ENCODE measurements at places on chromosomes 16 and 17.
A peak's percentile ranks its signal among the peaks of the same experiment; 100 is the strongest.

DNA sequence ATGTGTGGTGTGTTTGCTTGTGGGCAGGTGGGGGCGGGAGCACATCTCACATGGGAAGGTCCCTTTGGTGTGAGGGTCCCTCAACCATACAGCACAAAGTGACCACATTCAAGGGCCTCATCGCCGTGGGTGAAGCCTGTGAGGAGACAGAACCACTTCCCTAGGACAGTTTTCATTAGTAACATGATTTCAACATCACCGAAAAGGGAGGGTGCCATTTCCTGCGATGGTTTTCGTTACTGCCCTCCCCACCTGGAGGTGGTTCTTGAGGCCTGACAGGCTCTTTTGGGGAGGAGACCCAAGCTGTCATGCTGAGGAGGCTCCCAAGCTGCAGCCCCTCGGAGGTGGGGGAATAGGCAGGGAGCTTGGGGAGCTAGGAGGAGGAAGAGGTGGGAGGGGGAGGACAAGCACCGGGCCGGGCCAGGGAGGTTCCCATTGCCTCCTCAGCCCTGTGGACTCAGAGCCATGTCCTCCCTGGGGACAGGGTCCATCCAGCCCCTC, 9.5 kb downstream of the CD300LB start:
- ATAC-seq: no peak

- peak; percentile 100 for ATAC-seq
Observed at GRCh38 chr16:24645739-24646645, 83.5 kb upstream of the TNRC6A start.

DNA sequence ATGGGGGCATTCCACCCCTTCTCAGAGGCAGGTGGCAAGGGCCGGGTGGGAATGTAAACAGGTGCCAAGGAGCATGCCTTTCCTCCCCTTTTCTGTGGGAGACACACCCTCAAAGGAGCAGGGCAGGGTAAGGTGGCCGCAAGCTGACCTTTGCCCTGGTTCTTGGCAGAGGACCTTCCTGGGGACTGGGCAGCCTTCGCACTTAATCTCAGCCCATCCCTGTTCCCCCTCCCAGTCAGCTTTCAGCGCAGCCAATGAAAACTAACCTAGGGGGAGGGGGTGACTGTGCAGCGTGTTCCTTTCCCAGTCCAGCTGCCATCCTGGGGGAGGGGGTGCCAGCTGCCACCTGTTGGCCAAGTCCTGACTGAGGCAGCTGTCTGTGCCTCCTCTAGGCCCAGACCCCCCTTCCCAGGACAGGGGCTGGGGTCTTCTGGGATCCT, 2.8 kb downstream of the TRAF4 start:
- peak; percentile 0 for ATAC-seq

- ATAC-seq: no peak
Observed at GRCh38 chr17:43892647-43892952, 14.7 kb downstream of the MPP2 start.

DNA sequence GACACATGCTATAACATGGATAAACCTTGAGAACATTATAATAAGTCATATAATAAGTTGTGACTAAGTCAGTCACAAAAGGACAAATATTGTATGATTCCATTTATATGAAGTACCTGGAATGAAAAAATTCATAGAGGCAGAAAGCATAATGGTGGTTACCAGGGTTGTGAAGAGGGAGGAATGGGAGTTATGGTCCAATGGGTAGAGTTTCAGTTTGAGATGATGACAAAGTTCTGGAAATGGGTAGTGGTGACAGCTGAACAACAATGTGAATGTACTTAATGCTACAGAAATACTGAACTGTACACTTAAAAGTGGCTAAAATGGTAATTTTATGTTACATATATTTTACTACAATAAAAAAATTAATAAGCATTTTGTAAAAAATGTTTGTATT, 49.7 kb downstream of the MYO1D start:
- no peak for ATAC-seq

GRCh38 chr16:3051009-3051408, 4.6 kb downstream of the MMP25 start:
- ATAC-seq: no peak

GRCh38 chr17:50768346-50768761, 1.0 kb upstream of the ANKRD40CL start:
- peak; percentile 85 for ATAC-seq

- ATAC-seq: no peak
Observed at GRCh38 chr16:48790151-48790550, 180.2 kb upstream of the N4BP1 start.

GRCh38 chr17:33302394-33302793, 9.3 kb upstream of the ASIC2 start:
- ATAC-seq: no peak

- no peak for ATAC-seq
Observed at GRCh38 chr17:70961341-70961740, 792.0 kb downstream of the KCNJ2 start.

DNA sequence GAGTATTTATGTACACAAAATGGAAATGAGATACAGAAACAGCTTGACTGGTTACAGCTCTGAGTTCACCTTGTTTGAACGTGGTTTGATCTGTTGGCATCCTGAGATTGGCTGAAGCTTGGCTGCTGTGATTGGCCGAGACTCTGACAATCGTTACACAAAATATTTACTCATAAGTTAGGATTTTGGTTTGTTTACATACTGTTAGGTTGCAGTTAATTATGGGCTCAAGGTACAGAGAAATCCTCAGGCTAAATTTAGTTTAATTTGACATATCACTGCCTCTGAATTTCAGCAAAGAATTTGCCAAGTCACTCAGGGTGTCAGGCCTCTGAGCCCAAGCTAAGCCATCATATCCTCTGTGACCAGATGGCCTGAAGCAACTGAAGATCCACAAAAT, 227.3 kb downstream of the COPRS start:
- no peak for ATAC-seq

DNA sequence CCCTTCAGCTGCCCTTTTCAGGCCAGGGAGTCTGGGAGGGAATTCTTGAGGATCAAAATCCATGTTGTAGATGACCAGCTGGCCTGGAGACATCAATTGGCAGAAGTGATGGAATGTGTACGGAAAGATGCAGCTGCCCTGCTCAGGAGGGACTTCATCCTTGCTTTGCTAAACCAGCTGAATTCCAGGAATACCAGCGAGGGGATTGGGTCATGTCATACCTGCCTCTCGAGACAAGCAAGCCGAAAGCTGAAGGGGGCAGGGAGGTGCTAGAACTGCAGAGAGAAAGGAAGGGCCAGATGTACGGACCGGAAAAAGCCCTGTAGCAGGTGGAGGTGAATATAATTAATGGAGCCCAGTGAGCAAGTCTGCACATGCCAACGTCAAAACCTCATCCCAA, 25.6 kb upstream of the NTN1 start:
- no peak for ATAC-seq

DNA sequence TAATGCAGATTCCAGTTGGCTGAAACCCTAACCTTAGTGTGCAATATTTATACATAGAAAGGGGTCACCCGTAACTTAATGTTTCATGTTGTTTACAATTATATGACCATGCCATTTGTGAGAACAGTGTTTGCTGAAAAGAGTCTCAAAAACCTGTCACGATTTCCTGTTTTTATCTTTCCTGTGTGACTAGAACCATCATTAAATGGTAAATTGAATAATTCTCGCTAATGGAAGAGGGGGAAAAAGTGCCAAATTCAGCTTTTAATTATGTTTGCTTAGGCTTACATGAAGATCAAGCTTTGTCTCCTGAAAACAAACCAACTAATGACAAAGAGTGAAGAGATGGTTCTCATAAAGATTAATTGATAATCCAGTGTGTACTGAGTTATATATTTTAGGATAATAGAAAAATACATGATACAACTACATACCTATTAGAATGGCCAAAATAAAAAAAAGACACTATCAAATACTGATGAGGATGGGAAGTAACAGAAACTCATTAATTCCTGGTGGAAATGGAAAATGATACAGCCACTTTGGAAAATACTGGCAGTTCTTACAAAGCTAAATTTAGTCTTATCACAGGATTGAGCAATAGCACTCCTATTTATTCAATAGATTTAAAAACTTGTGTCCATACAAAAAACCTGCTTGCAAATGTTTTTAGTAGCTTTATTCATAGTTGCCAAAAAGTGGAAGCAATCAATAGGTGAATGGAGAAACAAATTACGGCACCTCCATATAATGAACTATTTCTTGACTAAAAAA, 141.7 kb downstream of the CDK5R1 start:
- no peak for ATAC-seq

DNA sequence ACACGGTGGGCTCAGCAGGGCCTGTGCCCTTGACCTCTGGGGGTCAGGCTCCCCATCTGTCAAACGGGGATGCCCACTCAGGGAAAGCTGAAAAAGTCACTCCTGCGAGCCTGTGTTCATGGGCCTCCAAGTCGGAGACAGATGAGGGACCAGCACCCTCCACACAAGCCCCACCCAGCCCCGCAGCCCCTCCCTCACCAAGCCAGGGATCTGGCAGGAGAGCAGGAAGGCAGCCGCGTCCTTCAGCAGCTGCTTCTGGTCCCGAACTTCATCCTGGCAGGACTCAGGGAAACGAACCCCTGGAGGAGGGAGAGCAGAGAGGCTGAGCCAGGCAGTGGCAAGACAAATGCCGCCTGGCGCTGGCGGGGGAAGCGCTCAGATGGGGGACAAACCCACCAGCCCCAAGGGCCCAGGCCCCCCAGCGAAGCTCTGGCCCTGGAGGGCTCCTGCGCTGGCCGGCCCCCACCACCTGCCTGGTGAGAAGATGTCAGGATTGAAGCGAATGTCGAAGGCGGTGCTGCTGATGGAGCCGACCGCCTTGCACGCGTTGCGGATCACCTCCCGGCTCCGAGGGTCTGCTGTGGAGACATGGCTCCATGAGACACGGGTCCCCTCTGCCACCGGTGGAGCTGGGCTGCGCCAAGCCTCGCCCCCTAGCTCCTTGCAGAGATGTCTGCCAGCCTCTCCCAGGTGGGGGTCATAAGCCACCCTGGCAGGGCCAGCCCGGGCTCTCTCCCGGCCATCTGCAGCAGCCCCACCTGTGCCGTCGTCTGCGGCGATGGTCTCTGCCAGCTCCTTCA, 15.4 kb downstream of the CLUH start:
- no peak for ATAC-seq

GRCh38 chr16:89210165-89210903, 7.2 kb upstream of the ZNF778 start:
- ATAC-seq: no peak

DNA sequence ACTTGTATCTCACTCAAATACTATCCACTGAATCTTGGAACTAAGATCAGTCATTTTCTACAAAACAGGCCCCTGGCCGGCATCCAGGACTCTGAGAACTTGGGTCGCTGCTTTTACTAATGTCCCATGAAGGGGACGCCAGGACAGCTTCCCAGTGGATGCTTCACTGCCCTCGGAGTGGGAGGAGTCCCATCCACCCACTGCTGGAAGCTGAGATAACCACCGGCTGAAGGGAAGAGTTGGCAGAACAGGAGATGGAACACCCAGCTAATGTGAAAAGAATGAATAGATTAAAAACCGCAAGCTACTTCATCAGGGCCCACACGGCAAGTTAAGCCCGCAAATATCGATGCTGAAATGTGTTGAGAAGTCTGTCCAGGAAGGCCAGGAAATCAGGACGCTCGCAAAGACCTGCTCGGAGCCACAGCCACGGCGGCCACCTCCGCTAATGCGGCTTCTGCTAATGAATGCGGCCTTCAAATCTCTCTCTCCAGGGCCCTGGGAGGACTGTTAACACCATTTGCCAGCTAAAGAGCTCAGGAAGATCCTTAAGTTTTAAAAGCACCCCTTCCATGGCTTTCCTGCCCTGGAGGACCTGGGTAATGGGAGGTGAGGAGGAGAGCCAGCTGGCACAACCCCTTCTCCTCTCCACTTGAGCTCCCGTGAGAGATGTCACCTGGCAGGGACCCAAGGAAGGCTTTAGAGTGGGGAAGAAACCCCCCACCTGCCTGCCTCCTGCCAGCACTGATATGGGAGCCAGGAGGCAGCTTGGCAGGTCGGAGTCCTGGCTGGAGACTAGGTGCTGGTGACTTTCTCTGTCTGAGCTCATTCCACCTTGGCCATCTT, 226.6 kb upstream of the RPL38 start:
- ATAC-seq: no peak

GRCh38 chr17:4116516-4116915, 26.3 kb downstream of the ZZEF1 start:
- no peak for ATAC-seq

DNA sequence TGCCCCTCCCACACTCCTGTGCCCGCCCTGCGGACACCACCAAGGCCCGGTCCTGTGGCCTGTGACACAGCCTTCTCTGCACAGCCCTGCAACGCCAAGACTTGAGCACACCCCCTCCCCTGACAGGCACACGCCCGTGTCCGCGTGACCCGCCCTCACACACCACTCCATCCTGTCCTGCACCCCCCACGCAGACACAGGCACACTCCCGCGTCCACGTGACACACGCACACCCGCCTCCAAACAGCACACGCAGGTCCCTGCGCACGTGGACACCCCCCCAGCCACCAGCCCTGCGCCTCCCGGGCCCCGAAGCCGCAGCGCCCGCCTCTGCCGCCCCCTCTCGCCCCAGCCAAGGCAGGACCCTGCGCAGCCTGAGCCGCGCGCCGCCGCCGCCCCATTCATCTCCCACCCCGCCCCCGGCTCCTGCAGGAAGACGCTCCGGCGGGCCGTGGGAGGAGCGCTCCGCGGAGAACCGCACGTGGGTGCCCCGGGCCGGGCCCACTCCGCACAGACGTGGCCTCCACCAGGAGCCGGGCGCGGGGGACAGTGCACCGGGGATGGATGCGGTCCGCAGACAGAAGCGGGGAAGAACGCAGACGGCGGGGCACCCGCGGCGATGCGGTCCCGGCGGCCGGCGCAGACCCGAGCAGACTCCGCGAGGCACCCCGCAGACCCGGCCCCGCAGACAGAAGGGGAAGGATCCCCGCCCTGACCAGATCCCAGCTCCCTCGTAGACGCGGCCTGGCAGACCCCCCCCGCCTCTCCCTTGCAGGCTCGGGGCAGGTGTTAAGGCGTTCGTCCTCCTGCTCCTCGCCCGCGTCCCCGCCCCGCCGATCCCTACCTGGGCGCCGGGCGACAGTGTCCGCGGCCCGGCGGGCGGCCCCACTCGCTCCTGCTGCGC, 506 bp downstream of the CAMKK1 start:
- peak; percentile 40 for ATAC-seq

GRCh38 chr17:57585341-57586195, 159.5 kb downstream of the CCDC182 start:
- ATAC-seq: no peak

DNA sequence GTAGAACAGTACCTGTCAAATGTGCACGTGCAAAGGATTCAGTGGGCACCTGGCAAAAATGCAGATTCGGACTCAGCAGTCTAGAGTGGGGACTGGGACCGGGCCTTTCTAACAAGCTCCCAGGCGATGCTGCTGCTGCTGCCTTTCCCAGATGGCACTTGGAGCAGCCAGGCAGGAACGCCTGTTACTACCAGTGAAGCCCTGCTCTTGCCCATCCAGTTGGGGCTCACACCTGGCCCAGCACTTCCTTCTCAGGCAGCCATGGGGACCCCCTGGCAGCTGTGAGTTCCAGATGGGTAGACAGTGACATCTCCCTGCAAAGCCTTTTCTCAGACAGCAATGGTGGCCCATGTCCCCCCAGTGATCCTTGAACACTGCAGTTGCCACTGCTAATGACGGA, 30.4 kb downstream of the KDM8 start:
- ATAC-seq: no peak

DNA sequence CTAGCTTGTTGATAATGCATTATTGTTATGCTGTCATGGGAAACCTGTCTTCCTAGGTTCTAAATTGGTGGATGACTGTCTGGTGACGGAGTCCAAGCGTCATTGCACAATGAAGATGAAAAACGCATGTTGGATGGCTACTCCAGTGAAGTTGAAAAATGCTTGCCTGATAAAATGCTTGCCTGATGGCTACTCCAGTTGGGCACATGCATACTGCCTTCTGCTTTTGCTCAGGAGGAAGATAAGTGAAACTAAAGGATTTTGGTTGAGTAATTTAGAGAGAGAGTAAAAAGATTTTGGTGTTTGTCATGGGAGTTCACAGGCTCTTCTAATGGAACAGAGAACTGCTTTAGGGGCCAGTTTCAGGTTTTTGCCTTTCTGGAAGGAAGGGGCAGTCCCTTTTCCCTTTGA, 118.6 kb downstream of the PRKCA start:
- peak; percentile 36 for ATAC-seq
